Thymus (tissue), 14 donors: ENCODE measurements at places on chromosomes 16 and 17.

DNA sequence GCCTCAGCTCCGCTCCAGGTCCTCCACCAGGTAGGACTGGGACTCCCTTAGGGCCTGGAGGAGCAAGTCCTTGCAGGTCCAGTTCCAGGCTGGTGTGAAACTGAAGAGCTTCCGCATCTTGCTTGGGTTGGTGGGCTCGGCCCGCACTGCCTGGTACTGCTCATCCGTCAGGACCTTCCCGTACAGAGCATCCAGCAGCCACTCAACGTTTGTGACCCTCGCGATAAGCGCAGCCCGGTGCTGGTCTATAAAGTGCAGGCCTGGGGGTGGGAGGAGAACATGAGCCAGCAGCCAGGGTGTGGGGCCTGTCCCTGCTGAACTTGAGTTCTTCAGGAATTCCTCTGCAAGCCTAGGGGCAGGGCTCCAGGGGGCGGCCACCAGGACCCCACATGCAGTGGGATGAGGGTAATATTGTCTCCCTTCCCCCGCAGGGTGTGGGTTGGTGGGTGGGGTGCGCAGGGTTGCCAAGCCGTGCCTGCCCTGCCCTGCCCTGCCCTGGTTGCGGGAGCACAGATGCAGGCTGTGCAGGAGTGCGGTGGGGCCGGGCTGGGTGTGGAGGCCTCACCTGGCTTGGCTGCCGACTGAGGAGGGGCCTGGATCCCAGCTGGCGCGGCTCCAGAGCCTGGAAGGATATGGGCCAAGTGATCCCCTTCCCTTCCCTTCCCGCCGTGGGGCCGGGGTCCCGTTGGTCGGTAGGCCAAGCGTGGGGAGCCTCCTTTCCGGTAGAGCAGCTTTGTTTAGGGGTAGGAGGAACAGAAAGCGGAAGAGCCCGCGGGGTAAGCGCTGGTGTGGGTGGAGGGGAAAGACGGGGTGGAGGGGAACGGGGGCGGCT is 762 bp downstream of the PYCARD start:
- peaks cover 6% of the 10 kb centered on the region for H3K27me3 ChIP-seq
- peaks cover 21% of the 10 kb centered on the region for H3K36me3 ChIP-seq
- peaks cover 22% of the 10 kb centered on the region for H3K4me1 ChIP-seq

GRCh38 chr17:7940034-7940433 is 8.0 kb downstream of the CNTROB start:
- H3K4me1 ChIP-seq = no peaks in the 10 kb centered on the region
- peaks cover 72% of the 10 kb centered on the region for H3K36me3 ChIP-seq
- H3K27me3 ChIP-seq = no peaks in the 10 kb centered on the region
- no peak for DNase-seq
- no peak overlapping the region for H3K4me3 ChIP-seq

GRCh38 chr17:14302431-14303099 is 1.7 kb downstream of the HS3ST3B1 start:
- peak; percentile 84 for DNase-seq
- peaks cover 31% of the 10 kb centered on the region for H3K4me1 ChIP-seq
- H3K36me3 ChIP-seq = no peaks in the 10 kb centered on the region
- peak overlapping the region; percentile 72 for H3K27ac ChIP-seq
- H3K4me3 ChIP-seq = peak overlapping the region; percentile 81

- no peaks in the 10 kb centered on the region for H3K27me3 ChIP-seq
- H3K27ac ChIP-seq = no peak overlapping the region
- no peak for DNase-seq
- no peaks in the 10 kb centered on the region for H3K36me3 ChIP-seq
- no peak overlapping the region for H3K4me3 ChIP-seq
- H3K4me1 ChIP-seq = no peaks in the 10 kb centered on the region
Measured at GRCh38 chr17:66953630-66954020, 10.9 kb upstream of the CACNG4 start.
